Islet precursor cell (in vitro differentiated cells): ENCODE measurements at places on chromosomes 5 and 9.

GRCh38 chr9:75664597-75664996 lies 225.9 kb upstream of the PCSK5 start:
- DNase-seq: no peak

- DNase-seq: peak; percentile 41
These were observed 170.0 kb downstream of the CACNA1B start for GRCh38 chr9:138047469-138048040.

DNA sequence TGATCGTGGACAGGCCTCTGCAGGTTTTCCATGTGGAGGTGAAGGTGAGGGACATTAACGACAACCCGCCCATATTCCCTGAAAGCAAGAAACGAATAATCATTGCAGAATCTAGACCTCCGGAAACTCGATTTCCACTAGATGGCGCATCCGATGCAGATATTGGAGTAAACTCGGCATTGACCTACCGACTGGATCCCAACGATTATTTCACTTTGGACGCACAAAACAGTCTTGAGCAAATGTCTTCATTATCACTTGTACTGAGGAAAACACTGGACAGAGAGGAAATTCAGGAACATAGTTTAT lies 621 bp downstream of the PCDHA13 start:
- peak; percentile 58 for DNase-seq

- peak; percentile 78 for DNase-seq
These were observed 83.7 kb upstream of the SLIT3 start for GRCh38 chr5:169384661-169385060.

DNA sequence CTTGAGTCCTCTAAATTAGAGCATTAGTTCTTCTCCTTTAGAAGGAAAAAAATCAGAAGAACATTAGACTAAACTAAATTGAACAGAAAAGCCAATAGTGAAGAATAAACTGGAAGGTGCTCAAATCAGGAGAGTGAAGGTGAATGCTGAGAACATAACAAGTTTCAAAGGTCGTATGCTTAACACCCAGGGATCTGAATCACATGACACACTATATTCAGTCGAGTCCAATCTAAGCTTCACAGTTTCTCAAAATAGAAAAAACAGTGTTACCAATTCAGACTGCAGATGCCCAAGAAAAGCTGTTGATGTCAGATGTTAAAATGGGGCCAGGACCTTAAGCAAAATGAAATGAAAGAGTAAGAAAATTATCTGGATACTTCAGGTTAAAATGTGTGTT lies 614.5 kb downstream of the EFNA5 start:
- no peak for DNase-seq

GRCh38 chr5:116686438-116686837 lies 111.8 kb upstream of the SEMA6A start:
- DNase-seq: no peak

DNA sequence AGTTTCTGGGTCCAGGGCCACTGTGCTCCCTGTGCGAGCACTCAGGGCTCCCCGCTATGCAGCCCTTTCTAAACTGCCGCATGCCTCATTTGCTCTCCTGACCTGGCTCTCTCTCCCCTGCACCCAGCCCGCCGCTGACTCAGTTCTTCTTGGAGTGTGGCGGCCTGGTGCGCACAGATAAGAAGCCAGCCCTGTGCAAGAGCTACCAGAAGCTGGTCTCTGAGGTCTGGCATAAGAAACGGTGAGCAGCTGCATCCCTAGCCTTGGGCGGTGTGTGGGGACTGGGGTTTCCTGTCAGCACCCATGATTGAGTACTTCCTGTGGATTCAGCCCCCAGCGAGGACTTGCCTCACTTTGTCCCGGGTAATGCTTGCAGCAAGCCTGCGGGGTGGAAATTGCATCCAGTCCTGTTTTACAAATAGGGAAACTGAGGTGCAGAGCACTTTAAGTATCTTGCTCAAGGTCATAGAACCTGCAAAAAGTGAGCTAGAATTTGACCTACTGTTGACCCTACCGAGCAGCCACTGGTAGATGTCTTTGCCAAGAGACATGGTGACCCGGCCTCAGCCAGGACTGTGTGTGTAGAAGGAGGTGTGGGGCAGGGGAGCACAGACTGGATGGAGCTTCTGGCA lies 27.9 kb downstream of the USP20 start:
- DNase-seq: peak; percentile 90
